ENCODE measurements at places on chromosomes 6 and 20.
A peak's percentile ranks its signal among the peaks of the same experiment; 100 is the strongest.

GRCh38 chr20:45827030-45827652, at the start of gene TNNC2:
Gene TNNC2, minus strand, starts transcription at chr20:45827312. Its CDS starts 64 bp downstream, at chr20:45827248.
- no peak for DNase-seq

DNA sequence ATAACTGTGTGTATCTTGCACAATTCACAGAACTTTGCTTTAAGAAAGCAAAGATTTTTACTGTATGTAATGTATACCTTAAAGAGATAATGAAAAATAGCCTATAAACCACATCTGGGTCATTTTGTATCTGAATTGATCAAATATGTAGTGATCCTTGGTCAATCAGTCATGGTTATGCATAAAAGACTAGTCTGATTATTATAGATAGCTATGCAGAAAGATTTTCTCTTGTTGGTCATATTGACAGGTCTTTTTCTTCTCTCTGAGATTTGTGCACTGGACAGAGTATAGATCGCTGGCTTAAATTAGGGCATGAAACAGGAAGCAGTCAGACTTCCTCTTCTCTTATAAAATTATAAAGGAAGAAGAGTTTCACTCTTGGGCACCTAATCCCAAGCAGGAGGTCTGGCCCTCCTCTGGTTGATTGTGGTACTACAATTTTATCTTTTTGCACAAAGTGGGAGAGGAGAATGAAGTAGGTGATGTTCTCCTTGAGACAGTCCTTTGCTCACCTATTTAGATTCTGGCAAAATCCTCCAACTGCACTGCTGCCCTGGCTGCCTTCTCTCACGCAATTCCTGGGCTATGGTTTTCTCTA, 380.9 kb upstream of the RGS17 start:
- DNase-seq: peak; percentile 44

- DNase-seq: no peak
Observed at GRCh38 chr20:60586269-60587050, 628.2 kb downstream of the CDH26 start.

DNA sequence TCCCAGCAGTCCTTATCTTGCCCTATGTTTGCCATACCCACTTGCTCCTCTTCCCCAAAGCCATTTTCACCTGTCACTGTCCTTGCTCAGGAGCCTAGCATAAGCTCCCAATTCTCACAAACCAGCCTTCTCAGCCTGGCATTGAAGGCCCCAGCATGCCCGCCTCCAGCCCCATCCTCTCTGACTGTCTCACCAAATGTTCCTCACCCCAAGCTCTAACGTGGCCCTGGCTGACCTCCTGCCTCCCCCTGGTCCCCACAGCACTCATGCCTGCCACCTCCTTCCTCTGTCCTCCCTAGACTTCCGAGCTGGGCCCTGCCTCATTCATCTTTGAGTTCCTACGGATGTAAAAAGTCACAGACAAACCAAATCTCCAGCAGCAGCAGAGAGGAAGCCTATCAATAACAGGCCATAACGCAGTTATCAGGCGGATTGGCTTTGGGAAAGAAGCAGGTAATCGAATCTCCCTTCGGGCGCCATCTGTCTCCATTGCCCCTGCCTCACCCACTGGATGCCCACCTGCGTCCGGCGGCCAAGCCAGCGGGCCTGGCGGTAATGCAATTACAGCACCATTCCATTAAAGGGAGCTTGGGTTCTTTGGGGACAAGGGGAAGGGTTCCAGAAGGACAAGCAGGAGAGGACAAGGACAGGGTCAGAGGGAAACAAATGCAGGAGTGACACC, 104.4 kb downstream of the MRPL14 start:
- DNase-seq: no peak

- DNase-seq: no peak
Observed at GRCh38 chr6:39925931-39926290, 8.4 kb downstream of the MOCS1 start.

GRCh38 chr6:161486361-161487216, 212.7 kb upstream of the AGPAT4 start:
- peak; percentile 60 for DNase-seq

DNA sequence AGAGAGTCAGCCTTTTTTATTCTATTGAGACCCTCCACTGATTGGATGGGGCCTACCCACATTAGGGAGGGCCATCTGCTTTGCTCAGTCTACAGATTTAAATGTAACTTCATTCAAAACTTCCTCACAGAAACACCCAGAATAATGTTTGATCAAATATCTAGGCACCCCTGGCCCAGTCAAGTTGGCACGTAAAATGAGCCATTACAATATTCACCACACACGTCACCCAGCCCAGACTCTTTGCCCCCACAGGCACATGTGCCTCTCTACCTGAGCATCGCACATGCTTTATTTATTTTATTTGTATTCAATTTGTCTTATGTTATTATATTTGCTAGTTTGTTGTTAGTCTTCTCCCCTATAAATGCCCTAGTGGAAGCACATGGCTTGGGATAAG, 70.9 kb upstream of the EYA2 start:
- no peak for DNase-seq

GRCh38 chr6:149084808-149085556, 232.5 kb upstream of the TAB2 start:
- DNase-seq: no peak

DNA sequence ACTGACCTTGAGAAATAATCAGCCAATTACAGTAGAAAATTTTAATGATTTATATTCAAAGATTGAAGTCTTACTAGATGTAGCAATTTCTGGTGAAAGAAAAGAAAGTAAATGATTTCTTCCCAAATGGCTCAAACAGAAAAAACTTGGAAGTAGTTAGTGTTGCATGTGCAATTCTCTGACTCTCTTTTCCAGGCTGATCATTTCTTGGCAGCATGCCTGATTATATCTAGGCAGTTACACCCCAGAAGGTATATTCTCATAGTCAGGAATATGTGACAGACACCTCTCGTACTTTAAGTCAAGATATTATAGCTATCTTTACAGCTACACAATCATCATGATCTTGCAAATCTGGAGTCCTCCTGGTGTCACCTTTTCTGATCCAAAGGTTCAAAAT, 122.9 kb downstream of the PDE7B start:
- peak; percentile 53 for DNase-seq

DNA sequence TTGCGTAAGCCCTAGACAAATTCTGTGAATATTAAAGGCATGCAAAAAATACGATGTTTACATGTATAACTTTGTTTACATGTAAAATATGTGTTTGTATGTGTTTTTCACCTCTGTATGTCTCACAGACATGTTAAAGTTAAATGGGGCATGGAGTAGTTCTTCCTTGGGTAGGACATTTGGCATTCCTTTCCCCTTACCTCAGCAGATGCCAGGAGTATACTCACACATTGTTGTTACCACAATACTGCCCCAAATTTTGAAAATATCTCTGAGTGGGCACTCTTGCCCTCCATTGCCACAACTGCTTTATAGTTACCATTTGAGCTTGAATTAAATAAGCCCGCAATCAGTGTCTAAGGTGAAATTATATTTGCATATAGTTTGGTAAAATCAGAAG, 147.5 kb downstream of the MYO6 start:
- DNase-seq: no peak

- DNase-seq: peak; percentile 77
Observed at GRCh38 chr20:10524034-10524476, 89.0 kb downstream of the SLX4IP start.

GRCh38 chr20:38165089-38165965, at the start of gene TGM2:
Gene TGM2, minus strand, starts transcription at chr20:38165270. Its CDS starts 72 bp downstream, at chr20:38165198.
- peak; percentile 65 for DNase-seq

- DNase-seq: no peak
Observed at GRCh38 chr6:52213127-52213526, 27.0 kb downstream of the IL17A start.

DNA sequence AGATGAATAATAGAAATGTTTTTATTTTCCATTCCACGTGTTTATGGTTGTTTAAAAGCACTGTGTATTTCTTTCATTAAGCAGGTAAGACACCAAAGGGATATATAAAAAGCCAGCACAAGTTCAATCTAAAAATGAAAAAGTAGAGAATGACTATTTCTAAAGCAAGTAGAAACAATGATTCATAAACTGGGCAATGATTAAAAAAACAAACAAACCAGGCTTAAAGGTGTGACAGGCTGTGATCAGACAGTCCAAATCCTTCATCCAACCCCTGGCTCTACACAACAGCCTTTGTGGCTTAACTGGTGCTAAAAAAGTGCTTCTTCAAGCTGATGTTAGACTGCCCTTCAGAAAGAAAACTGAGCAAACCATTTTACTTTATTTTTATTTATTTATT, 45.7 kb upstream of the TSHZ2 start:
- no peak for DNase-seq

- DNase-seq: no peak
Observed at GRCh38 chr6:75608956-75609533, 7.4 kb downstream of the SENP6 start.

DNA sequence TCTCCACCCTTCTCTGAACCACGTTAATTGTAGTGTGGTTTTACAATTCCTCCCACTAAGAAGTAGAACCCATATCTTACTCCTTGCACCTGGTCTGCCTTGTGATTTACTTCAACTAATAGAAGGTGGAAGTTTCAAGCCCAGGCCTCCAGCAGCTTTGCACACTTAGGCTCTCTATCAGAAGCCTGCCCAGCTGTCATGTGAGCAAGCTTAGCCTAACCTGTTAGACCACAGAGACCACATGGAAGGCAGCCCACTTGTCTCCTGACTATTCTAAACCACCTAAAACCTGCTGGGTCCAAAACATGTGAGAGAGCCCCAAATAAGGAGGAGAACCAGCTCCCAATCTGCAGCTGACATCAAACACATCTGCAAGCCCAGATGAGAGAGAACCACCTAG, 127.6 kb upstream of the BTBD3 start:
- DNase-seq: no peak

GRCh38 chr6:27503436-27504030, 30.6 kb upstream of the ZNF184 start:
- peak; percentile 86 for DNase-seq

GRCh38 chr6:36717871-36718540, 20.4 kb downstream of the RAB44 start:
- no peak for DNase-seq

- DNase-seq: peak; percentile 75
Observed at GRCh38 chr6:155436981-155437749, 18.5 kb downstream of the NOX3 start.

GRCh38 chr6:150027806-150028565, 2.7 kb upstream of the RAET1L start:
- no peak for DNase-seq

DNA sequence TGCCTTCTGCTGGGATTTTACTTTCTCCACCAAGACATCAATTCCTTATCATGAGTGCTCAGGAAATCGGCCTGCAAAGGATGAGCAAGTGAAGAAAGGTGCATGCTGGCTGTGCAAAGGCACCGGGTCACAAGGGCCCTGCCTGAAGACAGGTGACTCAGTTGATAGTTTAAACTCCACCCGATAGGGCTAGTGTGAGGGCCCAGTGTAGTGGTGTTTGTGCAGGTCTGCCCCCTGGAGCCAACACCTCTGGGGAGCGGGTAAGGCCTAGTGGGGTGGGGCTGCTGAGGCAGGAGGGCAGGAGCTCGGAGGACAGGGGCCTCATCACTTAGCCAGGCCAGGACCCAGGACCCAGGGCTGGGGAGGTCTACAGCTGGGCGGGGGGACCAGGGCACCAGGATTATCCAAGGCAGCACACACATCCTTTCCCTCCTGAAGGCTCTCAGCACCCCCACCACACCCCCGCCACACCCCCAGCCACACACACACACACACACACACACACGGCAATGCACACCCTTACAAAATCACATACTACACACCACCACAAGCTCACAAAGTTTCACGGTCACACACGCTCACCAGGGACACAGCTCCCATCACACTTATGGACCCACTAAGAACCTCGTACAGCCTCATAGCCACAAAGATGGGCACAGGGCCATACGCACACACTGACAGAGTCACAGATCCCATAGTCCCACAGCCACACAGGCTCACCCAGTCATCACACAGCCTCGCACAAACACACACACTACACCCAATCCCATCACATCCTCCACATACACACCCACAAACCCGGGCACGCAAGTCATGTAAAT, 75.4 kb downstream of the GRM4 start:
- no peak for DNase-seq

- DNase-seq: no peak
Observed at GRCh38 chr6:25700761-25701160, 48.7 kb downstream of the SCGN start.

DNA sequence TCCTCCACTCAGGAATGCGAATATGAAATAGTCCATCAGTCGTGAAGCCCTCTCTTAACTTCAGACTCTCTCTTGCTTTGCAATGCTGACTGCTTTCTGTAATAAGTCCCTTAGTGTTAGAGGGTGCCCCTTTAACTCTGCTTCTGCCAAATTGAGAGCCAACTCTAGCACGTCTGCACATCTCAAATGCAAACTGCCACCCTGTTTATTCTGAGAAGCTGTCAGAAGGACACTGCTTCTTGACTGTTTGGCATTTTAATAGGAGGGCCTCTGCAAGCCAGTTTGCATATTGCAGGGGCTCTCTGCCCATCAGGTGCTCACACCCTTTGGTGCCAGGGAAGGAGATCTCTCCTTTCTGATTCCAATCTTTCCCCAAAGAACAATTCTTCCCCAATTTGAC, 589.8 kb upstream of the CDH4 start:
- DNase-seq: no peak

DNA sequence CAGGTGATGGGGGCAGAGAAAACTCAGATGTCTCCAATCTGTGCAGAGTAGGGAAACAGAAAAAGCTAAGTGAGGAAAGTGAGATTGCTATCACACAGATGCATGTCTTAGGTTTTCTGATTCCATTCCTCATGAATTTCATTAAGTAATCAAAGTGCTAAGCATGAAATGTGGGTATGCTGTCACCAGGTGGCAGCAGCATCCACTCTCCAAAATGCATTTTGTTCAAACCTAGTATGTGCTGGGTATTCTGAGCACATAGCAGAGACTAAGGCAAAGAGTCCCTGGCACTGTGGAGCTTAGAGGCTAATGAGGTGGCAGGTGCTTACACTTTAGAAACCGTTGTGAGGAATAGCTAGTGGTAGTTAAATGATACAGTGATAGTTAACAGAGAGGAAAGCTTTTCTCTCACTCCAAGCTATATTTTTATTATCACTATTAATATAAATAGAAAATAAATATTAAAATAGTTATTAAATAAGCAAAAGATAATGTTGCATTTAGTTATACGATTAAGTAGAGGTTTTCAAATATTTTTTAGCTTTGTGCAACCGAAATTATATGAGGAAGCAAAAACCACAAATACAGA, 179.5 kb downstream of the CDH26 start:
- DNase-seq: no peak

All from fibroblast of the aortic adventitia (primary cell).